ENCODE measurements at places on chromosomes 11 and 22.

DNA sequence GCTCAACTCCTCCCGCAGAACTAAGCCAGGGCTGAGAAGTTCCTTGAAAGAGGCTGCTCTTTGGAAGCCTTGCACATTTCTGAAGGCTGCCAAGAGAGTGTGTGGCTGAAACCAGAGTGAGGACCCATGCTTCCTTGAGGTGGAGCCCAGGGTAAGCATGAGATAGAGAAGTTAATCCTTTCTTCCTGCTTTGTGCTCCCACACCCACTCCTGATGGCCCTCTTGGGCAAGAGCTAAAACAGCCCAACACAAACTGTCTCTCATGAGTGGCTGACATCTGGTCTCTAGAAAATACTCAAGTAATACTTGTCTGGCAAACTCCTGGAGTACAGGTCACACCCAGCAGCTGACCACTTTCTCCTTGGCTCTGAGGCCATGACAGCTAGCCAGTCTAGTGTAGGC, 523.7 kb downstream of the INSC start:
- DNase-seq = no peak

DNA sequence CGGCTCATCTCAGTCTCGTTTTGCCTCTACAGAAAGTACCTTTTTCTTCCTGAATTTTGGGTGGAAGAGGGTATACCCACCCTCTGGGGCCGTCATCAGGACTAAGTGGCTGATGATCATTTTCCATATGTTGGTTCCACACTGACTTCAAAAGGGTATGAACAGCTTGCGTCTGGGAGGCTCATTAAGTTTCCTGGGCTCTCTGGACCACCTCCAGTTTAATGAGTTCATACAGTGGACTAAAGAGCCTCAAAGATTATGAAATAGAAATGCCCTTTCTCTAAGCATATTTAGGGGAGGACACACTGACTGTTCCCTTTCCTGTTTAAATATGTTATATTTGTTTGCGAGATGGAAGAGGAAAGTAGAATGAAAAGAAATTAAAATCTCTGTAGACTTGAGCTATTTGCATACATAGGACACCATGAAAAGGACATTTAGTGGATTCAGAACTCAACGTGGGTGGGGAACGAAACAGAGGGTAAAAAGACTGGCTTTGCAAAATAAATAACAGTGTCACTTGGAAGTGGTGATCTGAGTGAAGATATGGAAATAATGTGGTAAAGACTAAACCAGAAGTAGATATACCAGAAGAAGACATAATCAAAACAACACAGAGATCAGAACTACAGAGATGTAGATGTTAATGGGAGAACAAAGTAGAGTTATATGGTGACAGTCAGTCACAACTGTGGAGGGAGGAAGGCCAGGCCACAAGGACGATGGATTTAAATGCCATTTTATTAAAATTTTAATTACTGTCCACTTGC, 18.7 kb downstream of the LDLRAD3 start:
- no peak for DNase-seq

DNA sequence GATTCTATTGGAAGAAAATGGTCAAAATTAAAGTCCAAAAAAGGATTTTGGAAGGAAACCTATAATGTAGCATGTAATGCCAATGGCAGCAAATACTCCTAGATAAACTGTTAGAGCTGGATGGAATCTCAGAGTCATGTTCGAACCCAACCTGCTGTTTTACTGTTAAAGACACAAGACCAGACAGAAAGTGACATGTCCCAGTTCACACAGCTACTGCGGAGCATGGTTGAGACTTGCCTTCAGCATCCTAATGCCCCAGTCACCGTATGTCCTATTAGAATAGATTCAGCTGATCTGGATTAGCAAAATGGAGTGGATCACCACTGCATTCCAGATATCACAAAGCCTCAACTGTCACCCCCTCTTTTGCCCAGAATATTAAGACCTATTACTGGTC, 14.9 kb downstream of the PISD start:
- DNase-seq = no peak

GRCh38 chr11:133531971-133532651, at the start of gene OPCML:
Gene OPCML (minus strand): TSS chr11:133532501.
- no peak for DNase-seq

GRCh38 chr11:29781268-29781667, 235.6 kb downstream of the KCNA4 start:
- no peak for DNase-seq

- DNase-seq = peak; percentile 46
These were observed 121.7 kb downstream of the SGSM3 start for GRCh38 chr22:40491990-40492631.

- DNase-seq = no peak
These were observed 327.6 kb upstream of the CCDC90B start for GRCh38 chr11:83613767-83614121.

- no peak for DNase-seq
These were observed 3.9 kb downstream of the PACSIN2 start for GRCh38 chr22:43011079-43011478.

DNA sequence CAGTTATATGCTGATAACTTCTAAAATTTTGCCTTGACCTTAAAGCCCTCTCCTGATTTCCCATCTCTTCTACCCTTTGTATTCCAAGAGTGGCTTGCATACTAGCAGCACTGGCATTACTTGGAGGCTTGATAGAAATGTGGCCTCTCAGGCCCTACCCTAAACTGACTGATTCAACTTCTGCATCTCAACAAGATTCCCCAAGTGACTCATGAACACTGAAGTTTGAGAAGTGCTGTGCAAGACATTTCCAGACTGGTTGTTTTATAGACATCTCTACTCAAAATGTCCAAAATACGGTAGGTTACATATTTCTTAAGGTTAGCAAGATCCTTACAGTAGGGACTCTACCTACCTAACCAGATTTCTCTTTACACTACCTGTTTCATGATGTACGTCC, 48.6 kb downstream of the SESN3 start:
- no peak for DNase-seq
